IPS DF 6.9 (cell line): ENCODE measurements at places on chromosomes 12 and 14.

- DNase-seq: no peak
These were observed 58.1 kb downstream of the PLEKHG3 start for GRCh38 chr14:64762044-64763034.

- peak; percentile 2 for DNase-seq
These were observed 42.8 kb upstream of the CPSF6 start for GRCh38 chr12:69196302-69197288.

- DNase-seq: no peak
These were observed 8.8 kb downstream of the ARHGAP5 start for GRCh38 chr14:32085845-32086383.

DNA sequence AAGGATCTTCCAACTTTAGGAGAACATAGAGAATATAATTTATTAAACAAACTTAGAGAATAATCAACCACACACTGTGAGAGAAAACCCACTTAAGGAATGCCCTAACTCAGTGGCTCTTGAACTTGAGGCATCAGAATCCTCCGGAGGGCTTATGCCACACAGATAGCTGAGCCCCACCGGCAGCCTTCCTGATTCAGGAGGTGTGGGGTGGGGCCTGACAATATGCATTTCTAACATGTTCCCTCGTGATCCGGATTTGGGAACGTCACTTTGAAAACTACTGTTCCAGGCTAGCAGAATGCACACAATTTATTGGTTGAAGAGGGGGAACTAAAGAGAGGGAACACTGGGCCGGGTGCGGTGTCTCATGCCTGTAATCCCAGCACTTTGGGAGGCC is 2.0 kb upstream of the SOAT2 start:
- DNase-seq: no peak

DNA sequence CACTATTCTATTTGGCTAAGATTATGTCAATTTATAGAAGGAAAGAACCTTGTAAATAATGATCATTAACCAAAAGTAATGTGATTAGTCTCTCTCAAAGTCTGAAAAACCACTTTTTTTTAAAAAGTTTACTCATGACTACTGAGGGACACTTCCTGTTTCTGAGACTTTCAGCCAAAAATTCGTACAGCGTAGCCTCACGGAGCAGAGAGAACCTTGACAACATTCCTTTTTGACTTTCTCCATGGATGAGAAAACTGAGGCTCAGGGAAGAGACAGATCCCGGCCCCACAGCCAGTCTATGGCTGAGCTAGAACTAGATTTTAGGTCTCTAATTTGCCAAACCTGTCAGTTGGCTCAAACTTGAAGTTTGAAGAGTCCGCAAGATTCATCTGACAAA is 68.2 kb downstream of the DAD1 start:
- no peak for DNase-seq

DNA sequence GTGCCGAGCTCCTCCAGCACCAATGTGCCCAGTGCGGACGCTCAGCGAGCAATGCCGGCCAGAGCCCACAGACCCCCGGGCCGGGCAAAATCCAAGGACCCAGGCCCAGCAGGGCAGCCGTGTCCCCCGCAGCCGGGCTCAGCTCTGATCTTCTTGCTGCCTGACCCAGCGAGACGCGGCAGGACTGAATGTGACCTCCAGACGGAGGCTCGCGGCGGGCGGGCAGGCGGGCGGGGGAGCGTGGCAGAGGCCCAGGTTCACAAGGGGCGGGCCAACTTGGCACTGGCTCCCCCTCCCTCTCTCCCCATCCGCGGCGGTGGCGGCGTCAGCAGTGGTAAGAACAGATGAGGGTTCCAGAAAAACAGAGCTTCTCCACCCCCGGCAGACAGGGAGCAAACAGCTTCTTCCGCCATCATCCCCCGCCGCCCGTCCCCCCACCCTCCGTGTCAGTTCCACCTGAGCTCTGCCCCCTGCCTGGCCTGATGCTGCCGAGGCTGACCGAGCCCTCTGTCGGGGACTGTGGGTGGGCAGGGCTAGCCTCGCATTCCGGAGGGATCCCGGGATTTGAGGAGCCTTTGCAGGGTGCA is 94.3 kb downstream of the RFLNA start:
- DNase-seq: no peak

DNA sequence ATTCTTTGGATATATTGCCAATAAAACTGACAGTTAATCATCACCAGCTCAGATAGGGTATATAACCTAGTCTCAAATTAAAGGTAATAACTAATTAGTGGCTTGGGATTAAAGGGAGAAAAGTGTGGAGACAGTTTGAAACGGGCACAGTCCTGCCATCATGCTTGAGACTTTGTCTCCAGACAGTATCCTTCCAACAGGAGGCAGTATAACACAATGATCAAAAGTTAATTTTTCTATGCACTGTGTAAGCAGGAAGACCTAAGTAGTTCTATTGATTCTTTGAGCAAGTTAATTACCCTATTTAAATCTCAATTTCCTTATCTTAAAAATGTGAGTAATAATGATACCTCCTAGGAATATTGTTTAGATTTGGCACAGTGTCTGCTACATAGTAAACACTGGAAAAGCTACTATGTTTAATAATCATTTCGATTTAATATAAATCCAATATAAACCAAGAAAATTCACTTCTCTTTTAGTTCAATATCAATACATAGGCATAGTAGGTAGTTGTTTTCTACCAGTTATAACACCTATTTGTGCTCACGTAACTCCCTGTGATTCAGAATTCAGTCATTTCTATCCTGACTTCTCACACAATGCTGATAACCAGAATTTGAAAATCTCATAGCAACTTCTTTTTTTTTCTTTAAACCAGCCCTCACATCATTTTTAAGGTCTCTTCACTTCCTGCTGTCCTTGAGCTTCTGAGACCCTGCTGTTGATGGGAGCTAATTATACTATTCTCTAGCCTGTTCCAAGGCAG is 53.7 kb downstream of the GALNT4 start:
- no peak for DNase-seq

DNA sequence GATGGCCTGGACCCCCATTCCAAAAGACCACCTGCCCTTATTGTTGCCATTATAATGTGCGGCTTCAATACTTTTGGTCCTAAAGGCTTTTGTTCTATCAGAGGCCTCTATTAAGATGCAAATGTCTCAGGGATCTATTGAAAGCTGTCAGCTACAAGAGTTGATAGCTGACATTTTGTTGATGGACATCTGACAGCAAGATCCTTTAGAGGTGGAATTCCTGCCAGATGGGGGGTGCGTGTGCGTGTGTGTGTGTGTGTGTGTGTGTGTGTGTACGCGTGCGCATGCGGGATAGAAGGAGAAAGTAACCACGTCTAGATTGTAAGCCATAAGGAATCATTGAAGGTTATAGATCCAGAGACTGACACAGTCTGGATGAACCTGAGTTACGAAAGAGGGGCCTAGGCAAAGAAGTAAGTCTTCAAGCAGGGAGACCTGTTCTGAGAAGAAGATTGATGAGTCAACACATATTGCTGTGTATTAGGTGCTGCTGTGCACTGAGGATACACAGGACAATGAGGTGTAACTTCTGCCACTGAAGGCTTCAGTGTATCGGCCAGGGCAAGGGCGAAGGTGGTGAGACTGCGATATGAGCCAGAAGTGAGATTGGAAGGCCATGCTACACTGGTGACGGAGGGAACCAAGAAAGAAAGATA is 89.2 kb downstream of the PRMT8 start:
- no peak for DNase-seq

DNA sequence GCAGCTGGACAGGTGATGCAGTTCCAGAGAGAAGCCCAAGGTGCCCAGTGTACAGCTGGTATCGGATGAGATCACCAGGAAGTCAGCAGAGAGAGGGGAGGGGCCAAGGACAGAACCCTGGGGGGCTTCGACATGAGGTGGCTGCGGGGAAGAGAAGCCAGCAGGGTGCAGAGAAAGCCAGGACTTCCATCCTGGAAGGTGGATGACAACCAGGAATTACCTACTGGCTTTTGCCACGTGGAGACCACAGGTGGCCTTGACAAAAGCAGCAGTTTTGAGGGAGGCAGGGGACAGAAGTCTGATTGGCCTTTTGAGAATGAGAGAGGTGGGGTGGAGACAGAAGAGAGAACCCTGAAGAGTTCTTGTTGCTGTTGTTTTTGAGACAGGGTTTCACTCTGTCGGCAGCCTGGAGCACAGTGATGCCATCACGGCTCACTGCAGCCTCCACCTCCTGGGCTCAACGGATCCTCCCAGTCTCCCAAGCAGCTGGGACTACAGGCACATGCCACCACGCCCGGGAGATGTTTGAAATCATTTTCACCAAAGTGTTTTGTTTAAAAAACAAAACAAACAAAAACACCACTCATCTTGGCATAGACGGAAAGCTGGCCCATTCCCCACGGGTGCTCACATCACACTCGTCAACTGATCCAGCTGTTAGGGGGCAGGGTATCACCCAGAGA is 35.2 kb downstream of the CDC42BPB start:
- DNase-seq: no peak
